ENCODE measurements at places on chromosomes 5 and 9.

DNA sequence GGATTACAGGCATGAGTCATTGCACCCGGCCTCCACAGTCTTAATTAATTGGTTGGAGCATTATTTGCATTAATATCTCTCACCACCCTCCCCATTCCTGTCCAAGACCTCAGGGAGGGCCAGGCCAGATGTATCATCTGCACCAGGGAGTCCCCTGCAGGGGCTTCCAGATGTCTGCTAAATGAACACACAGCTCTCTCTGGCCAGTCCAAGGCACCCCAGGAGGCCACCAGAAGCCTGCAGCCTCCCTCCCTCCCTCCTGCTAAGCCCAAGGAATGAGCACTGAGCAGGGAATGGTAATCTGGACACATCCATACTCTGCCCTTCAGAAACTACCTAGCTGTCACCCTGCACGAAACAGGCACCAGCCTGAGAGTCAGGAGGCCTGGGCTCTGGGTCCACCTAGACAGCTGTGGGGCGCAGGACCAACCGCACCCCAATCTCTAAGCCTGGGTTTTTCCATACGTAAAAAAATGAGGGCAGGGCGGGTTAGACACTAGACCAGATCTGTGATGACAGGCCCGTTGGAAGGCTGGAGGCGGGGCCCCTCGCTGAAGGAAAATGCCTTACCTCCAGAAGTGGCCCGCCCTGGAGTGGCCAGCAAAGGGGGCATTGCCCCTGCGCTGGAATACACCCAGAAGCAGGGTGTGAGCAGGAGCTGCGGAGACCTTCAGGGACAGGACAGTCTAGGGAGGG, 8.3 kb downstream of the CIZ1 start:
- DNase-seq, result no peak

- no peak for DNase-seq
Measured at GRCh38 chr9:134664446-134664845, 22.8 kb downstream of the COL5A1 start.

GRCh38 chr9:34777666-34778065, 67.7 kb upstream of the CCL21 start:
- no peak for DNase-seq

DNA sequence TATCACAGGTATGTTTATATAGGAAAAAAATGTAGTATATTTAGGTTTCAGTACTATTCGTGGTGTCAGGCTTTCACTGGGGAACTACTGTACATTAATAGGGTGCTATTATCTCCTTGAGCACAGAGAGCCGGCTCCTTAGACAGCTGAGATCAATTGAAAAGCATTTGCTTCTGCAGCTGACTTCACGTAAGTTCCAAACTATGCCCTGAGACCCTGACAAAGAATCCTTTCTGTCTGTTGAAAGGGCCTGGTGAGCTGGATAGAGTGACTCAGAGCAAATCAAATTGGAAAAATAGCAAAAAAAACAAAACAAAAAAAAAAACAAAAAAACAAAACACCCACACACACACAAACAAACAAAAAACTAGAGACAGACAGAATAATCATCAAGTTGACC, 652.0 kb downstream of the MTRR start:
- no peak for DNase-seq

GRCh38 chr9:6925836-6926235, 168.1 kb downstream of the KDM4C start:
- DNase-seq, result no peak

DNA sequence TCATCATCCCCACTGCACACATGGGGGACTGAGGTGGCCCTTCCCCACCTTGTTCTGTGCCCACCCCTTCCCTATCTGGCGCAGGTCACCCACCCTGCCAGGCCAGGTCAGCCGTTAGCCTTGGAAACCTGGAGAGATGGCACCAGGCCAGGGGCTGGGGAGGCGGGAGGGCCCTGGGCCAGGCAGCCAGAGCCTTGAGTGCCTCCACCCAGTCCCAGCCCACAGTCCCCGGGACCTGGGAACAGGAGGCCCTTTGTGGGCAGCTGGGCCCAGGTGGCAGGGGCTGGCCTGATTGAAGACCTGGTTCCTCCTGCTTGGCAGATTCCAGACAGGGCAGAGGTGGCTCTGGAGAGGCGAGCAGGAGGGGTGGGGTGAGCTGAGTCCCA, 70.6 kb downstream of the LRSAM1 start:
- no peak for DNase-seq

GRCh38 chr5:54764102-54765090, 221.0 kb downstream of the ESM1 start:
- no peak for DNase-seq

GRCh38 chr9:125987420-125987819, 240.2 kb downstream of the PBX3 start:
- no peak for DNase-seq

DNA sequence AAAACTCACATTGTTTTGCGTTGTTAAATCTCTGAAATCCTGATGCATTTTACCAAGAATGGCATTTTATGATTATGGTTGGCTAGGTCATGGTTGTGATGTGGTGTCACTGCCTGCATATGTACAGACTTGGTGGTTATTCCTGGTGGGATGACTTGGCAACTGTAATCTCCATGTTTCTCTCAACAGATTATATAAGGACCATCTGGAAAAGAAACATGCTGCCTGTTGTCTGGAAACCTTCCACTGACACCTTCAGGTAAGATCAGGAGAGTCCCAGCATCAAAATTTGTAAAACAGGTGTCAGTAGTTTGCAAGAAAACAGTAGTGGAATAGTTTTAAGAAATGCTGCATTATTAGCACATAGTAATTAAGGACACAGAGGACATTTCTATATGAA, 3.0 kb upstream of the ACER2 start:
- no peak for DNase-seq
